CD4-positive, alpha-beta T cell (primary cell): ENCODE measurements at places on chromosomes 6 and 20.

- DNase-seq, result no peak
Observed at GRCh38 chr6:42571611-42572342, 7.9 kb downstream of the UBR2 start.

DNA sequence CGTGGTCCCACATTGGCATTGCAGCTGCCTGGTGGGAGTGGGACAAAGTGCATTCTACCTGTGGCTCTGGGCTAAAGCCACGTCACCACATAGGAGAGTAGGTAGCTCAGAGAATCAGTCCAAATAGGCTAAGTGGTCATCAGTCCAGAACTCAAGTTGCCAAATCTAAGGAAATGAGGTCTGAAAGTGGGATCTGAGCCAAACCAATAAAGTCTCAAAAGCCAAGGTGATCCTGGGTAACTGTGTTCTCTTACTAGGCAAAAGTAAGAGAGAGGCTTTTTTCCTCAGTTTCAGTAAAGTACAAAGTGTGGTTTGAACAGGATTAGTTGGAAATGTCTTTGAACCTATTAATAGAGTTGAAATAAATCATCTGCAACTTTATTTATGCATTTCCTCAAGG, 68.6 kb upstream of the CNKSR3 start:
- no peak for DNase-seq

DNA sequence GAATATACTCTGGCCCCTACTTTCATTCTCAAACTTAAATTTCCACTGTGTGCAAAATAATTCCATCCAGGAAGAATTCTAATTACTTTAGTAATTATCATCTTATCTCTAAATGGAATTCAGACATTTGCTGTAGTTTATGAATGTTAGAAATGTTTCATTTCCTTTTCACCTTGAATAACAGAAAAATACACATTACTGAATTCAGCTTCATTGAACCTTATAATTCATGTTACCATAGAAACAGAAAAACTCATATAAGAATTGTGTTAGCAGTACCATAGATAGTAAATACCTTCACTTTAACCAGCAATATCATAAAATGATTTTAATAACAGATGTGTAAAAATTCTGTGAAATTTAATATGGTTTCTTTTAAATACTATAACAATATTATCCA, 514.9 kb downstream of the CDKAL1 start:
- DNase-seq, result no peak

- DNase-seq, result no peak
Observed at GRCh38 chr20:38211200-38212097, 46.4 kb upstream of the TGM2 start.

DNA sequence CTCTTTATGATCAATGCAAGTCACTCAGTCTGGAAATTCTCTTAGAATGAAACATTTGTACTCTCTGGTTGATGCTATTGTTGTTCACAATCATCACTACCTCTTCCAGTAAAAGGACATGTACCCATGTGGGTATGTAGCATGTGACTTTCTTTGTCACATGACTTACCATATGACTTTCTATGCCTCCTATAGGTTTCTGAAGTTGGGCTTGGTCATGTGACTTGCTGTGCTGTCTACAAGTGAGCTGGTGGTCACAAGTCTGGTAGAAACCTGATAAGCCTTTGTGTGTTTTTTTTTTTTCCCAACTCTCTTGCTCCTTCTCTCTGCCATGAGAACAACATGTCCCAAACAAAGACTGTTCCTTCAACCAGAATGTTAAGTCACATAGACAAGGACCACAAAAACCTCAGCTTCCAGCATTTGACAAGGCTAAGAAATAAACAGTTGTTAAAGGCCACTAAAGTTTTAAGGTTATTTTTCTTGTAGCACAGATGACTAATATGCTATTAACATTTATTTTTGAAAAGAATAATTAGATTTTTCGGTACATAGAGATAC, 379.2 kb upstream of the SLC35B3 start:
- DNase-seq, result no peak

DNA sequence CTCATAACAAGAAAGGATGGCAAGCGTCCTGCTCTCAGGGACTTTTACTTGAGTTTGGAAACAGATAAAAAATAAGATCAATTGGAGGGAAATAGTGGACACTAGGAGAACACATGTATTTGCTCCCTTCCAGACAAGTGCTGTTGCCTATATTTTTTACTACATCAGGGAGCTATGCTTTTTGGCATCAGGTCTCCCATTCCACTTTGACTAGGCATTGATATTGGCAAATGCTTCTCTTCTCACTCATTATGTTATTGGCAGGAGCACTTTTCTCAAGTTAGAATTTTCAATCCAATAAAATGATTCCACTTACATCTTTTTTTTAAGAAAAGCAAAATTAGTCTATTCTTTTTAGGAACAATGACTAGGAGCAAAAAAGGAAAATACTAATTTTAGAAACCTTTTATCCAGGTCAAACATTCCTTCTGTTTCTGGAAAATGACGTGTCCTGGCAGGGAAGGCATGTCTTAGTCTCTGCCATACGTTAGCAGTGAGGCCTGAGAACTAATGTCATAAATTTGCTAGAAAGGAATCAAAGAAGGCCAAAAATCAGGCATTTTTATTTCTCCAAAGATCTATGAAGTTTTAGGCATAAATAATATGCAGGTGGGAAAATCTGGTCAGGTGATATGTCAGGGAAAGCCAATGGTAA, 21.4 kb downstream of the BCAS1 start:
- no peak for DNase-seq

- DNase-seq, result no peak
Observed at GRCh38 chr20:17499041-17499440, 32.1 kb downstream of the BFSP1 start.
